ENCODE measurements at places on chromosomes 2 and 18.

DNA sequence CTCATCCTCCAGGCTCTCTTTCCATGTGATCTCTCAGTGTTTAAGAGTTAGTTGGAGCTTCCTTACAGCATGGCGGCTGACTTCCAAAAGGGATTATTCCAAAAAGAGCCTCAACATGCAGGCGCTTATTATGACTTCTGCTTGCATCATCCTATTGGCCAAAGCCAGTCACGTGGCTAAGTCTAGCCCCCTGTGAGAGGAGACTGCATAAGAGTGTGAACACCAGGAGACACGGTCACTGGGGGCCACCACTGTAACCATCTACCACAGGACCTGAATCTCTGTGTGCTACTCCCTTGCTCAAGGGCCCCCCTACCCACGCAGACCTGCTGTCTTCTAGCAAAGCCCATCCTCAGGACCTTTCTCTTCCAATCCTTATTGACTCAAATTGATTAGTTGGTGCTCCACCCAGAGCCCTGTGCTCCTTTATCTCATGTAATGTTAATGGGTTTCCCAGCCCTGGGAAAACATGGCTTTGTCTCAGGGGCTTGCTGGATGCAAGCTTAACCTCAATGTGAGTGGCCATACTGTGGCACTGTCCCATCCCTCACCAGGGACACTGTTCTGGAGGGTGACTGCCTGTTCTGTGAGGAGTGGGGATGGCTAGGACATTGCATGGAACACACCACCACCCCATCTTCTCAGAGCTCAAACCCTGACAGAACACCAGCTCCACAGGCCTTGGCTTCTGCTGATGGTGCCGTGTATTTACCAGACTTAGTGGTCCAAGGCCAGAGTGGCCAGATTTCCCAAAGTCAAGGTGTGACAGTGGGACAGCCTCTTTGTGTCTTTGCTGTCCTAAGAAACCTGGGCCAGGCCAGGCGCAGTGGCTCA is 4.2 kb downstream of the IL1RN start:
- DNase-seq = no peak

- DNase-seq = no peak
These were observed 3.9 kb upstream of the C2orf69 start for GRCh38 chr2:199907008-199907714.

- DNase-seq = no peak
These were observed 26.6 kb upstream of the UGGT1 start for GRCh38 chr2:128064353-128064752.

- no peak for DNase-seq
These were observed 75.2 kb downstream of the RBMS1 start for GRCh38 chr2:160418398-160418765.

- no peak for DNase-seq
These were observed 15.8 kb downstream of the CCNYL1 start for GRCh38 chr2:207727261-207727660.

GRCh38 chr2:97726261-97727064 is 13.1 kb downstream of the ZAP70 start:
- DNase-seq = peak; percentile 39

GRCh38 chr2:206555721-206556120 is 86.6 kb upstream of the FAM237A start:
- no peak for DNase-seq

- DNase-seq = no peak
These were observed 95.4 kb downstream of the TSHZ1 start for GRCh38 chr18:75305984-75306383.

- DNase-seq = no peak
These were observed 133.3 kb downstream of the ALPK2 start for GRCh38 chr18:58495634-58496033.

Data from LHCN-M2 (cell line).